ENCODE measurements at places on chromosomes 11 and 22. TPM values are rescaled to one million over a fixed set of nuclear protein-coding genes. Genes with fewer than 3 reads are reported as not detected.

GRCh38 chr11:8110396-8110795, 29.4 kb downstream of the TUB start:
- DNase-seq: no peak

GRCh38 chr11:111975076-111975806, 38.1 kb downstream of the DIXDC1 start:
- no peak for DNase-seq

Gene PNPLA5
- not detected for total RNA-seq

Gene PAAF1
- total RNA-seq: 6.0 TPM

DNA sequence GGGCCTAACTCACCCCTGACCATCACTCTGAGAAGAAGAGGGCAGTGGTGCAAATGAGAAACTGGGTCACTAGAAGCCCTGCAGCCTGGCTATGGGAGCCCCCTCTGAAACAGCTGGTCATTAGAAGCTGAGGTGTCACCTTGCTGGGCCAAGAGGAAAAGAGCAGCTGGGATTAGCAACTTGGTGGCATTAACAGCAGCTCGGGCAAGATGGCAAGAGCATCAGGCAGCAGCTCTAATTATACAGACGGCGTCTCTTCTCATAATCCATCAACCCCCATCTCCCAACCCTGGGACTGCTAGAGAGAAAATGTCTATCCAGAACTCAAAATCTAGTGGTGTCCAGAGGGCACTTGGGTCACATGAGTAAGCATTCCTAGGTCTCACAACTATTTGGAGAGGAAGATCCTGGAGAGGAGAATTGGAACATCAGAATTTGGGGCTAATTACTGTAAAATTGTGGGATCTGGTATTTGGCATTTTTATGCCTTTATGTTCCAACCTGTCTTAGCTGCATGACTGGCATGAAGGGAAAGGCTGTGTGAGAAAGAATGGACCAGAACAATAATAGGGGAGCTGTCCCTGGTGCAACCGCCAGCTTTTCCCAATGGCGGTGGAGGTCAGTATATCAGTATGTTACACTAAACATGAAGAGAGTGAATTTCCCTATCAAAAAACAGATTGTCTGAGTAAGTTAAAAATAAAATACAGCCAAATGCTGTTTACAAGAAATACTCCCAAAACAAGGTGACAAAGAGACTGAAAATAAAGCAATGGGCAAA, 7.6 kb upstream of the LMO1 start:
- DNase-seq: no peak

Data from epithelial cell of proximal tubule (primary cell).